Muscle of leg (tissue), 16 donors: ENCODE measurements at places on chromosomes 3 and 15.

GRCh38 chr3:113736548-113737089 lies 9.4 kb downstream of the NAA50 start:
- DNase-seq: peak; percentile 87

DNA sequence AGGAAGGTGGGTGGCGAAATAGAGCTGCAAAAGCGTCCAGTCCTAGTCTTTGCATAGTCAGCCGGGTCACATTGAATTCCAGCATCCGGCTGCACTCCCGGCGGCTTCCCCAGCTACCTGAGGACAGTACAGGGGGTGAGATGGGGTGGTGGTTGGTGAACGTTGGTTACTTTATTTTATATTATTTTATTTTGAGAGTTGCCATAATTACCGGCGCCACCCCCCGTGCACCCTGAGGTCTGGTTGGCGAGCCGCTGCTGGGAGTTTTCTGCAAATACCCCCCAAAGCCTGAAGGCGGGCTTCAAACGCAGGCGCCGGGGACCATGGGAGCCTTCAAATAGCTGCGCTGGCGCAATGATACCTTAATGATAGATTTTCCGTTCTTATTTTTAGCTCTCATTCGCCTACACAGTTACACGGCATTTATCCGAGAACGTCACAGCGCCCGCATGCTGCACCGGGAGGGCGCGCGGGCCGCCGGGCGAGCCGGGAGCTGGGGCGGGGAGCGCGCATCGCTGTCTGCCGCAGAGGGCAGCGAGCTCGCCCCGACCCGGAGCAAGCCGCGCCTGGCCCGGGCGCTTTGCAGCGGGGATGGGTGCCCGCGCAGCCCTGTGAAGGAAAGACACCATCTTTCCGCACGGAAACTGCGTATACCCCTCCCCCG lies 756 bp upstream of the RASGRF1 start:
- no peak for DNase-seq

- peak; percentile 67 for DNase-seq
Observed at GRCh38 chr3:9087831-9088413, 124.7 kb upstream of the RAD18 start.

- no peak for DNase-seq
Observed at GRCh38 chr3:43243590-43244587, 42.5 kb upstream of the SNRK start.

DNA sequence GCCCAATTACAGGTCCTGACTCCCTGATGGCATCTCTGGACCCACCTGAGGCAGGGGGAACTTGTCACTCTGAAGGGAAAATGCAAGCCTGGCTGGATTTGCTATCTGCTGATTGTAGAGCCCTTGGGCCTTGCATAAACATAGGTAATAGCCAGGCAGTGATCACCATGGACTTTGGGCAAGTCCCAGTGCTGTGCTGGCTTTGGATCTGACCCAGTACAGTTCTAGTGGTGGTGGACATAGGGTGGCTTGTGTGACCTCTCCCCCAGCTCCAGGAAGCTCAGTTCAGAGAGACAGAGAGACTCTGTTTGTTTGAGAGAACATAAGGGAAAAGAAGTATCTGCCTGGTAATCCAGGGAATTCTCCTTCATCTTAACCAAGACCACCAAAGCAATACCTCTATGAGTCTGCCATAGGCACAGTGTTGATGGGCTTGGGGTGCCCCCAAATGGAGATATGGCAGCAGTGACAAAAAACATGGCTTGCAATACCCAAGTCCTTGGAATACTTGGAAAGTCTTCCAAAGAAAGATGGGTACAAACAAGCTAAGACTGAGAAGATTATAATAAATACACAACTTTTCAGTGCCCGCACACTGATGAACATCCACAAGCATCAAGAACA lies 348.5 kb downstream of the PYDC2 start:
- DNase-seq: no peak

GRCh38 chr15:100781061-100781960 lies 98.3 kb upstream of the ALDH1A3 start:
- DNase-seq: no peak

DNA sequence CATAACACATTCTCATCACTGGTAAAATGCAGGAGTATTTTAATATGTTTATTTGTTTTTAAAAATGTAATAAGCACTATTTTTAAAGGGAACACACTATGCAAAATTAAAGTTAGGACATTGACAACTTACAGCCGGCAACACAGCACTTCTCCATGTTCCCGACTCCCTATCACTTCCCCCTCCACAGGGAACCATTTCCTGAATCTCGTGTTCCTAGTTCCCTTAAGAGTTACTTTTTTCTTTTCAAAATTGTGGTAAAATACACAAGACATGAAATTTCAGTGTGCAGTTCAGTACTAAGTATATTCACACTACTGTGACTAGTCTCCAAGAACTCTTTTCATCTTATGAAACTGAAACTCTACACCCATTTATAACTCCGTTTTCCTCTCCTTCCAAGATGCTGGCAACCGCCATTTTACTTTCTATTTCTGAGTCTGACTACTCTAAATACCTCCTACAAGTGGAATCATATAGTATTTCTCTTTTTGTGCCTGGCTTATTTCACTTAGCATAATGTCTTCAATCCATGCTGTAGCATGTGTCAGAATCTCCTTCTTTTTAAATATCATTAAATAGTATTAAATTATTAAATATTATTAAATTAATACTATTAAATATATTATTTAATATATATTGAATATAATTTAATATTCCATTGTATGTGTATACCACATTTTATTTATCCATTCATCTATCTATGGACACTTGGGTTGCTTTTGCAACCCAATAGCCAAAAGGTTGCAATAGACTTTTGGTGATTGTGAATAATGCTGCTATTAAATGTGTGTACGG lies 25.9 kb upstream of the UBE2Q2 start:
- DNase-seq: peak; percentile 41

GRCh38 chr3:111741181-111741580 lies 117.9 kb upstream of the PHLDB2 start:
- DNase-seq: no peak

DNA sequence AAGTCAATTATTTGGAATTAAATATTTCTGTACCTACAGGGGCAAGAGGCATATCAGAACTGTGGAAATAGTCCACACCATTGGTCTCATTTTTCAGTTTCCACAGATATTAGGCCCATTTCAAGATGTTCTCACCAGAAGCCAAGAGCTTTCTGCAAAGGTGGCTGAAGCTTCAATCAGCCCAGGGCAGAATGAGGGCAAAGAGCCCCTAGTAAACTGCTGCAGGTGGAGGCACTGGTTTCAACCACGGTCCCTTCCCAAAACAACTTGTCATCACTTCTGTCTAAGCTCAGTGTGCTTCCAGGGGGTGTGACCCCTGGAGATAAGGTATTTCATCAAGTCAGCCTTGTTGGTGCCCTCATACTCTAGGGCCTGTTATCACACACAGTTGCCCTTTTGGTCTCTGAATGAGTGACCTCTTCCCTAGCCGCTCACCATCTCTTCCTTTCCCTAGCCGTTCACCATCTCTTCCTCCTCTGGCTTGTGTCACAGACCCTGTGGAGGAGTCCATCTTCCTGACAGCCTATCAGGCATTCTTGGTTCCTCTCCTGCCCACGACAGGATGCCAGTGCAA lies 21.2 kb downstream of the IL17RD start:
- DNase-seq: no peak

- no peak for DNase-seq
Observed at GRCh38 chr3:61701011-61701410, 139.6 kb downstream of the PTPRG start.

DNA sequence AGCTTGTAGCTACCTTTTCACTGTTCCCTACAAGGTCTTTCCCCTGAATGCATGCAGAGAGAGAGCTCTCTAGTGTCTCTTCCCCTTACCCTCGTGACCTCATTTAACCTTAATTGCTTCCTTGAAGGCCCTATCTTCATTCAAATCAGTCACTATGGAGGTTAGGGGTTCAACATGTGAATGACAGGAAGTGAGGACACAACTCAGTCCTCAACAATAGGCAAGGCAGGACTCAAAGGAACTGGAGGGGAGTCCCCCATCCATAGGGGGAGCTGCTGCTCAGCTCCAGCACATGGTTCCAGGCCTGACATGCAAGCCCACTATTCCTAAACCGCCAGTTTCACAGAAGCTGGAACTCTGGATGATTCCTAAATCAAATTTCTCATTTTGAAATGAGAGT lies 33.8 kb upstream of the GYG1 start:
- DNase-seq: no peak

DNA sequence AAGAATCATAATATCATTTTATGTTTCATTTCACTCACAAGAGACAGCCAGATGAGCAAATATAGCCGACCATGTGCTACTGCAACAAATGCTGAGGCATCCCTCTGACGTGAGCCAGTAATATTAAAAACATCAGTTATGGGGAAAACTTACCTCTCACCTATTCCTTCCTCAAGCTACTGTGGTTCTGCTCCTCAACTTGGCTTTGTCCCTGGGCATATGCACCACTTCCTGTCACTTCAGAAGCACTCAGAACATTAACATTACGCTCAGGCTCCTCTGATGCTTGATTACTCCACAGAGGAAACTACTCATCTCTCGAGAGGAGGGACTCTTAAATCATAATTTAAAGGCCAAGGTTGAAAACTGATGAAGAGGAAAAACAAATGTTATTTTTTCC lies 457.0 kb upstream of the ALCAM start:
- no peak for DNase-seq

DNA sequence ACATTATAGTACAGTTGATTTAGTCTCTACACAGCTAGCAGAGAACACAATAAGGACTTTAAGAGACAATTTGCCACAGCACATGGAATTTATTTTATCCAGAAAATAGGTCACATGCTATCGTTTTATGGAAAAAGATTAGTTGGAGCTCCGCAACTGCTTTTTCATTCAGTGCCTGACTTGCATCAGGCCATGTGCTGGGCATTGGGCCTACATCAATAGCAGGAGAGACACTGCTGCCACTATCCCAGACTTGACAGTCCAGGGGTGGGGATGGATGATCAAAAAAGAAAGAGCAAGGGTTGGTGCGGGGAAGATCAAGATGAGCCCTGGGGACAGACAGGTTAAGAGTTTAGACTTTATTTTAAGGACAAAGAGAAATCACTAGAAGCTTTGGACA lies 75.2 kb upstream of the C3orf80 start:
- no peak for DNase-seq

DNA sequence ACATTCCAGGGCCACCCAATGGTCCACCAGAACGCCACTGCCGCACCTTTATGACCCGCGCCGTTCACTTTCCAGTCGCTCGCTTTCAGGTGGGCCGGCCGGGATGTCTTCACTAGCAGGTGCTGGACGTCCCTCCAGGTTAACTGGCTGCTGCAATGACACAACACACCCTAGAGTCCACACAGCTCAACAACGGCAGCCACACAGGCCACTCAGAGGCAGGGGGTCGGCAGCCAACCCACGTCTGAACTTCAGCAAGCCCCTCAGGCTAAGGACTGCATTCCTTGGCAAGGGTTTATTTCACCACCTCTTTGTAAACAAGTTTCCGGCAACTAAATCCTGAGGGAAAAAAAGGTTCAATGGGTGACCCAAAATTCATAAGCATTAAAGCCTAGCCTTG lies 89.2 kb upstream of the SNRPA1 start:
- no peak for DNase-seq

- DNase-seq: peak; percentile 82
Observed at GRCh38 chr15:78241017-78241416, 6.7 kb upstream of the ACSBG1 start.

DNA sequence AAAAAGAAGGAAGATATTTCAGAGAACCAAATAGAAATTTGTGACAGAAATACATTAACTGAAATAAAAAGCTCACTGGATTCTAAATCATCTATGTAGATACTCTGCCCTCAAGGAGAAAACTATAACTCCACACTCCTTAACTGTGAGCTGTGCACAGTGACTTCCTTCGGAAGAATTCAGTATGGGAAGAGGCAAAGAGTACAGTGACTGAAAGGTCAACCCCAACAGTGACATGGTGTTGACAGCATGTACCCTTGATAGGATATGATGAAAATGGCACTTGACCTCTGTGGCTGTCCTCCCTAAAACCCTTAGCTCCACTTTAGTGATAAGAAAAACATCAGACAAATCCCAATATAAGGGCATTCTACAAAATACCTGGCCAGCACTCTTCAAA lies 165.5 kb downstream of the ATP10A start:
- DNase-seq: no peak

DNA sequence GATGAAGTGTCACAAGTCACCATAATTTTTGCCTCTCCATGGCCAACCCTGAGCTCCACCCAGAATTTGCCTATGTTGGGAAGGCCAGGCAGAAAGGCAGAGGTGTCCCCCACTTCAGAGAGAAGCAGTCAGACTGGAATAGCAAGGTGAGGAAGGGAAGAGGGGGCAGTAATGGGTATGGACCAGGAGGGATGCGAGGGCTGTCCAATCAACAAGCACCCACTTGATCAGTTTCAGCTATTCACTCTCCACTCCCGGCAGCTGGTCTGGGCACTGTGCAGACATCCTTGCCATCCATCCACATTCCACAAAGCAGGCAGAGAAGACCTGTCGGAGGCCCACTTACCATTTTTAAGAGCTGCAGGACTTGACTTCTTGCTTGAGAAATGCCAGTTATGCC lies 43.5 kb upstream of the CTNNB1 start:
- DNase-seq: no peak

DNA sequence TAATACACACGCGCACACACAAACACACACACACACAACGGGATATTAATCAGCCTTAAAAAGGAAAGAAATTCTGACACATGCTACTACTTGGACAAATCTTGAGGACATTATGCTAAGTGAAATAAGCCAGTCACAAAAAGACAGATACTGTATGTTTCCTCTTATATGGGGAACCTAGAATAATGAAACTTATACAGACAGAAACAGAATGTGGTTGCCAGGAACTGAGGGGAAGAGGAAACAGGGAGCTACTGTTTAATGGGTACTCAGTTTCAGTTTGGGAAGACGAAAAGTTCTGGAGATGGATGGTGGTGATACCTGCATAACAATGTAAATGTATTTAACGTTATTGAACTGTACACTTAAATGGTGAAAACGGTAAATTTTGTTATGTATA lies 20.2 kb downstream of the ICE2 start:
- peak; percentile 34 for DNase-seq

DNA sequence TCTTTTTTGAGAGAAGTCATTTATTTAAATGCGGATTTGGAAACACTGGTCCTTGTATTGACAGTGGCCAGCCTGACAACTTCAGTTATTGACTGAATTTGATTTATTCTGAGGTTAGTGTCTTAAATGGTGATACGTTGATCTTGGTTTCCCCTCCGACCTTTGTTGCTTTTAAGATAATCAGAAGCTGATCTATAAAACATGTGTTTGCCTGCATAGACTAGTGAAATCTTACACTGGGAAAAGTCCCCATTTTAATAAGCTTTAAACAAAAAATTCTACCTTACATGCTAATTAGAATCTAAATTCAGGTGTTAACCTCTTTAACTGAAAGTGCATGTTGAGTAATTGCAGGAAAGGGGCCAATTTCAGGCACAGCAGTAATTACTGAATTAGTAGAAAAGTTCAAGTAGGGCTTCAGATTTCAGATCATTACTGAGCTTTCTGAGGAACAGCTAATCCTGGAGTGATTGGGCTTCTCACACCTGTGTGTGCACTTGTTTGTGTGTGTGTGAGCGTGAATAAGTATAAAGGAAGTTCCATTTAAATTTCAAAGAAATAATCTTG lies 221.4 kb downstream of the SOX2 start:
- no peak for DNase-seq
